ENCODE measurements at places on chromosomes 13 and 19.

GRCh38 chr19:49057636-49058234, at the start of gene CGB7:
Gene CGB7 (minus strand): TSS chr19:49057749. CDS start chr19:49055375, 2,374 bp downstream.
- ATAC-seq: peak; percentile 62

DNA sequence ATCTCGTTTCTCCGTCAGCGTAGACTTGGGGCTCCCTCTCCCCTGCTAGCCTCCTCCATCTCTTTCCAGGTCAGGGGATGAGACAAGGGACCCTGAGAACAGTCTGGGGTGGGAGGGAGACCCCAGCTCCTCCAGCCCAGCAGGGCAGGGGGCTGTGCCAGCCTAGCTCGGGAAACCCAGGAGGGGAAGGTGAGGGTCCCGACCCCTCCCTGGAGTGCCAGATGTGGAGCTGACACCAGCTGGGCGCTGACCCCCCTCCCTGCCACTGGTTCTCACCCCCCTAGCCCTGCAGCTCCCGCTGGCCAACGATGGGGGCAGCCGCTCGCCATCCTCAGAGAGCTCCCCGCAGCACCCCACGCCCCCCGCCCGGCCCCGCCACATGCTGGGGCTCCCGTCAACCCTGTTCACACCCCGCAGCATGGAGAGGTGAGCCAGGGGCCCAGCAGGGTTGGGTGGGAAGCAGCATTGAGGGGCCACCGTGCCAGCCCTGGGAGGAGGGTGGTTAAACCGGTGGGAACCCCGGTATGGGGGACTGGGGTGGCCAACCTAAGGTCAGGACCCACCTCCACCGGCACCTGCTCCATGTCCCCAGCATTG, 5.1 kb upstream of the TGFBR3L start:
- ATAC-seq: no peak

GRCh38 chr13:25276748-25277147, 10.5 kb downstream of the MTMR6 start:
- peak; percentile 93 for ATAC-seq

GRCh38 chr13:80612804-80613203, 271.9 kb upstream of the SPRY2 start:
- no peak for ATAC-seq

GRCh38 chr13:71829547-71829946, 37.5 kb downstream of the DACH1 start:
- ATAC-seq: no peak

DNA sequence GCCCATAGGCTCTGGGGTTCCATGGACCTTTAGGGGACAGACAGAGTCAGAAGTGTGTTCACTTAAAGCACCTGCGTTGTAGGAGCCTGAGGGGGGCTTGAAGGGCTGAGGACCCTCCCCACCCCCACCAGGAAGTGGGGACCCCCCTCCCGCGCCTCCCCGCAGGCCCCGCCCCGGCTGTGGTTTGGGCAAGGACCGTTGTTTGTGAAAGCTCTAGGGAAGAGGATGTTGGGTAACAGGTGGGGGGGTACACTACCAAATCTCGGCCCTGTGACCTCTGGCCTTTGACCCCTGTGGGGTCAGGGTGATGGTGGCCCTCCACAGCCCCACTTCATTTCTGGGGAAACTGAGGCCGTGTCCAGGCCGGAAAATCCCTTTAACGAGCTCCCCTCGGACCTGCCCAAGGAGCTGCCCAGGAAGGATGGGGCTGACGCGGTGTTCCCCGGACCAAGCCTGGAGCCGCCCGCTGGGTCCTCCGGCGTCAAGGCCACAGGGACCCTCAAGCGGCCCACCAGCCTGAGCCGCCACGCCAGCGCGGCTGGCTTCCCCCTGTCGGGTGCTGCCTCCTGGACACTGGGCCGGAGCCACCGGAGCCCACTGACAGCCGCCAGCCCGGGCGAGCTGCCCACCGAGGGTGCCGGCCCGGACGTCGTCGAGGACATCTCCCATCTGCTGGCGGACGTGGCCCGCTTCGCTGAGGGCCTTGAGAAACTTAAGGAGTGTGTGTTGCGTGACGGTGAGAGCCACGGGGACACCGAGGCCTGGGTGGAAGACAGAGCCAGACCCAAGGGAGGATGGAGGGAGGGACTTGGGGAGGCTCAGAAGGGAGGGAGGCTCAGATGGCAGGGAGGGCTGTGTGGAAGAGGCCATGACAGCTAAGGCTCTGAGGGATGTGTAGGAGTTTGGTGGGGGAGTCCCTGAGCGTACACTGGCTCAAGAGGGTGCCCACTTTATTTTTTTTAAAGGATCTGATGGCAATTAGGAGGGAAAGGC, 1.3 kb downstream of the ARHGAP45 start:
- ATAC-seq: peak; percentile 24

DNA sequence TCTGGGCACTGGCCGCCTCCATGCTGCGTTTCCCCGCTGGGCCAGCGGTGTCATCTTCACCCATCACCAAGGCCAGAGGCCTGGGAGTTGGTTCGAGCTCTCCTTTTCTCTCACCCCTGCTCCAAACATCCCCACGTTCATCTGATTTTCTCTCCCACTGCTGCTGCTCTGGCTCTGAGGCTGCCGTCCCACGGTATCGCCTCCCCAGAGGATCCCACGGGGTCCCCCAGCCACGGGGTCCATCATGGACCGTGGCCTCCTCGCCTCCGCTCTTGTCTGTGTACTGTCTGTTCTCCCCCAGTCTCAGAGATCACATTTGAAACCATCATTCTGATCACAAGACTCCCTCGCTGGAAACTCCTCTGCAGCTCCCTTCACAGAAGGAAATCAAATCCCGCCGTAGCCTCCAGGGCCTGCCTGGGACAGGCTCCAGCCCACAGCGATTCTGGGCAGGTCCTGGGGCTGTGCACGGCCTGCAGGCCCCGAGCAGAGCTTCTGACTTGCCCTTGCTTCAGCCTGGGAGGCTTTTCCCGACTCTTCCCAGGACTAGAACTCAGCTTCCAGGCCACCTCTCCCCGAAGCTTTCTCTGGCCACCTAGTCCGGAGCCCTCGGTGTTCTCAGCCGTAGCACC, 64.2 kb downstream of the SOX1 start:
- no peak for ATAC-seq

- ATAC-seq: no peak
Observed at GRCh38 chr19:27890696-27891095, 1322.3 kb downstream of the UQCRFS1 start.

DNA sequence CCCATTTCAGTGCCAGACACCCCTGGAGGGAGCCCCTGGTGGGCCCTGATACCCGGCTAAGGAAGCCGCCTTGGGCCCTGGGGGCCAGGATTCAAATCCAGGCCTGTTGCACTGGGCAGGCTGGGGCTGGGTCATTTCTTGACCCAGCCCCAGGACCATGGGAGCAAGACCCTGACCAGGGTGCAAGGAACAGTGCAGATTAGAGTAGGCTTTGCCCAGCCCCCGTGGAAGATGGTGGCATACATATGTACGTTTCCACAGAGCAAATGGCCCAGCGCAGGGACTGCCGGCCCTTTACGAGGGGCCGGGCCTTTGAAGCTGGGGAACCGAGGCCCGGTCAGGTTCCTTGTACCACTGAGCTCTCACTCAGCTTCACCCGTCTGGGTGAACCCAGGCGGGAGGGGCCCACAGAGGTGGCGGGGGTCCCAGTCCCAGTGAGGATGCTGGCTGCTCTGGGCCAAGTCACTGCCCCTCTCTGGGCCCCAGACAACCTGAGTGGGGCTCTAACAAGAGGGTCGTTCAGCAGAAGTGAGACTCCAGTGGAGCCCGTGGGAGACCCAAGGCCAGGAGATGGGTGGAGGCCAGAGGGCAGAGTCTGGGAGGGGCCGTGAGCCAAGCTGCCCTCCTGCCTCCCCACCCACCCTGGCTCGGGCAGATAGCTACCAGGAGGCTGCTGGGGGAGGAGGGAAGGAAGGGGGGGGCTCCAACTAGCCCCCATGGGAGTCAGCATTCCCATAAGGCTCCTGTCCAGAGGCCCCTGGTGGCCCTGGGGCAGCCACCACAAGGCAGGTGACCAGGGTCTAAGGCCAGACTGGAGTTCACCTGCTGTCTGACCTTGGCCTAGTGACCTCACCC, 2.7 kb downstream of the MKNK2 start:
- ATAC-seq: no peak

GRCh38 chr13:79307866-79308298, 98.2 kb downstream of the RBM26 start:
- peak; percentile 78 for ATAC-seq

- peak; percentile 48 for ATAC-seq
Observed at GRCh38 chr19:3359015-3359918, 7.1 kb upstream of the NFIC start.

GRCh38 chr13:32791545-32792172, 205.4 kb downstream of the PDS5B start:
- peak; percentile 93 for ATAC-seq

GRCh38 chr19:810077-810855, 11.5 kb downstream of the PLPPR3 start:
- no peak for ATAC-seq

DNA sequence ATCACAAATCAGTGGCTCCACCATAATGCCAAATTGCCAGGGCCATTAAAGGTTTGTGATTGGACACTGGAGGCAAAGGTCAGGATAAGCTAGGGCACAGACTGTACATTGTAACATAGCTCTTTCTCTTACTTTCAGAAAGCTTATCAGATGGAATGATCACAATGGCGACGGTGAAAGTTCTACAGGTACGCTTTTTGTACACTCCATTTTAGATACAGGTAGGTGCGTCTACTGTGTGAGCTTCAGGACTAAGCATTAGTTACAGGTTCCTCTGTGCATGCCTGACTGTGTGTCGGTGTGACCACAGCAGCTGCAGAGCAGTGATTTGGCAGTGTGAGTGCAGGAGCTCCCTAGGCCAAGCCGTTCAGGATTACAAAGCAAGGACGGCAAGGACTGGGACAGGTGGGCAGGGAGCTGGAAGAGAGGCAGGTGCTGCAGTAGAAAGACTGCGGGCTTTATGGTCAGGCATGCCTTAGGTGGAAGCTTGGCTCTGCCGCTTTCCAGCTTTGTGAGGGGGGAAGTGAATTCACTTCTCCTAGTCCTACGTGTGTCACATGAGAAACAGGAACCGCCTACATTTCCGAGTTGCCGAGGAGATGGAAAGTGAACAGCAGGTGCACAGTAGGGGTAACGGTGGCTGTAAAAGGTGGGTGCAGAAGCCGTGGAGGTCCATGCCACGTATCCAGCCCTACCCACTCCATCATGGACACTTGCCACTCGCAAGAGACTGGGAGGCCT, 49.6 kb downstream of the MRPL57 start:
- ATAC-seq: no peak

DNA sequence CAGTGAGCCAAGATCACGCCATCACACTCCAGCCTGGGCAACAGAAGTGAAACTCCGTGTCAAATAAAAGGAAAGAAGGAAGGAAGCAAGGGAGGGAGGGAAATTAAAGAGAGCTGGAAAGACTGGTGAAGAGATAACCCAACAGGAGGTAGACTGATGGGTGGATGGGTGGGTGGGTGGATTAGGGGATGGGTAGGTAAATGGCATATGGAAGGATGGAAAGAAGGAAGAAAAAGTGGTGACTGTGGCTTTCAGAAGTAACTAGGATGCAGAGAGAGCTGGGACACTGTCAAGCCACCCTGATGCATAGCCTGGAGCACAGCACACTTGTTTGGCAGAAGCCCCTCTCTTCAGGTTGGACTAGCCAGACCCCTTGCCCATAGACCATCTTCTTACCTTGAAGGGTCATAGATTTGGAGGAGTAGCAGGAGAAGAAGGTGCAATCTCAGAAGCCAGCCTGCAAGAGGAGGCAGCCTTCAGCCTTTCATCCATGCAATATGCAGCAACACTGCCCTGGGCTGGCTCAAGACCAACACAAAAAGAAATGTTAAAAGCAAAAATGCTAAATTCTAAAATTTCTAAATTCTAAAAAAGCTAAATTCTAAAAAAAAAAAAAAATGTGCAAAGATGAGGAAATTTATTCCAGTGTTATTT, 5.1 kb downstream of the IQCN start:
- ATAC-seq: no peak

- ATAC-seq: no peak
Observed at GRCh38 chr13:102312841-102313240, 89.0 kb downstream of the FGF14 start.

DNA sequence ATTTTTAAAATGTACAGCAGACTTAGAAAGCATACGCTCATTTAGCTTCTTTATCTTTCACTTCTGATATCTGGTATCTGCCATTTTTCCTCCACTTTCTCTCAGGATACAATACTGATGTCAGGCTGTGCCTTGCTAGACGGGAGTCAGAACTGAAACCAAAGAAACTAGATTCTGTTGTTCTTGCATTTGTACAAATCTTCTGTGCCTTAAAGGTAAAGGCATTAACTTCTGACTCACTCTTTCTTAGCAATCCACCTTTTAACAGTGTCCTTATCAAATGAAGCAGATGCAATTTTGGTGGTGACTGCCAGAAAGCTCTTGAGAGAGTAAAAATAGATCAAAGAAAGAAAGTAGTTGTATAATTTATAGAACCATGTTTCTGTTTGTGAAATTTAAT, 370.4 kb downstream of the PCDH20 start:
- ATAC-seq: no peak

DNA sequence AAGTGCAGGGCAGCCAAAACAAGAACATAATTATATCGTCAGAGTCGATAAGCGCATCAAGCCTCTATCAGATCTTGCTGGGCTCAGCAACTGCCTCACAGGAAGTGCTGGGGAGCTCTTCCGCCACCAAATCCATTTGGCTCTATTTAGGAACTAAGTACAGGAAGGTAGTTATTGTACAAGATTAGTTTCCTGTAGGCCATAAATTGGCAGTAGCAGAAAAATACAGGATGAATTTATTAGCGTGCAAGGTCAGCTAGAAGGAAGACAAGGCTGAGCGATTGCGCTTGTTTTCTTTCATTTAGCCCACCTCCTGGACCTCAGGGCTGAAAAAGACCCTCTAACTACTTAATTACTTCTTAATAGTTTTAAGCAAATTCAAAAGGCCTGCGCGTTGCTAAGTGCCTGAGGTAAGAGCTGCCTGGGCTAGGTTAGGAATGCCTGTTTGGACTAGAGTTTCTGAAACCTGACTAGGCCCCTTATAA, 118.5 kb downstream of the IRS2 start:
- ATAC-seq: no peak

GRCh38 chr19:28746478-28746877, 466.5 kb downstream of the UQCRFS1 start:
- ATAC-seq: no peak

DNA sequence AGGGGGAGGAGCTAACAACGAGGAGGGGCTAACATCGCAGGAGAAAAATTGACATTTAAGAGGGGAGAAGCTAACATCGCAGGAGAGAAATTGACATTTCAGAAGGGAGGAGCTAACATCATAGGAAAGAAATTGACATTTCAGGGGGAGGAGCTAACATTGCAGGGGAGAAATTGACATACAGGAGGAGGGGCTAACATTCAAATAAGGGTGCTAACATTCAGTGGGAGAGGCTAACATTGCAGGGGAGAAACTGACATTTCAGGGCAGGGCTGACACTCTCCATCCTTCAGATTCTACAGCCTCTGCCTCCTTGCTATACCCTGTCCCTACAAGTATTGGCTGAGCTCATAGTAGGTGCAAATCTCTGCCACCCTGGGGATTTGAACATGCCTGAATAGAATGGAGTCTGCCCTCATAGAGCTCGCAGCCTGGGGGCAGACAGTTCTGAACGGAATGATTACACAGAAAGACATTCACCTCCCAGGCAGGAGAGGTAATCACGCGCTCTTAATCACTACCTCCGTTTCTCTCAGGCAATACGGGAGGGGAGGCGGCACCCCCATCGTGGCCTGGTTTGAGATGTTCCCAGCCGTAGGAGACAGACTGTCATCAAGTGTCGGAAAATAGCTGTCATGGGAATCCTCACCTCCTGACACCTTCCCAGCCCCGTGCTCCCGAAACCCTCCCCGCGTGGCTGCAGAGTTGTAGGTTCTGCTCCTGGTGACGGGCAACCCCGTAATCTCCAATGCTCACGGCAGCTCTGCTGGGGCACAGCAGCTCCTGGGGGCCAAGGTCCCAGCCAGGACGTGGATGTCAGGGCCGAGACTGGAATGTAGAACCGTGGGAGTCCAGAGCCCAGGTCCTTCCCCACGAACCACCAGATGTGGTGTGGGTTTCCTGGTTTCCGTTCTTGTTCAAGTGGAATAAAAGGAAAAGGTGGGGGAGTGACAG, 9.5 kb downstream of the GPR32 start:
- ATAC-seq: no peak
